ENCODE measurements at places on chromosomes 4 and X.

DNA sequence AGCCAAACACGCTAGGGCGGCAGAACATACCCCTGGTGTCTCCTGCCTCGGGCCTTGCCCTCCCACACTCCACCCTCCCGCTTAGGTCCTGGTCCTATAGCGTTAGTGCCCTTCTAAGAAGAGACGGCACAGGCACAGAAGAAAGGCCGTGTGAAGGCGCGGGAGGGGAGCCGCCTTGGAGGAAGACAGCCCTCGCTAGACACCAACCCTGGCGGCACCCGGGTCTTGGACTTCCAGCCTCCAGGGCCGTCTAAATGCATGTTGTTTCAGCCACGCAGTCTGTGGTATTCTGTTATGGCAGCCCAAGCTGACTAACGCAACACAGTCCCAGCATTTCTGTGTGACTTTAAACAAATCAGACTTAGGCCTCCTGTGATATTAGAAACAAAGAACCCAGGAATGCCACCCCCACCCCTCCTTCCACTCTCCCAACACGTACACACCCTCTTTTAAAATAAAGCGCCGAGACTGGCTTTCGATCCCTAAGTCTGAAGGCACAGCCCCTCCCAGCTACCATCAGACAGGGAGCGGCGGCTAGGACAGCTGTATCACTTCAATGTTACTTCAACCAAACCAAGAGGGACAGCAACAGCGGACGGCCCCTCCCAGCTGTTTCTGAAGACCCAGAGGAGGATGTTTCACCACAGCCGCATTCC, 128.0 kb downstream of the AFAP1 start:
- DNase-seq = no peak

- peak; percentile 13 for DNase-seq
Measured at GRCh38 chr4:147590249-147590920, 26.8 kb upstream of the TMEM184C start.

- no peak for DNase-seq
Measured at GRCh38 chr4:113998079-113998478, 18.6 kb upstream of the ARSJ start.

- no peak for DNase-seq
Measured at GRCh38 chrX:9495496-9495895, 30.6 kb downstream of the TBL1X start.

DNA sequence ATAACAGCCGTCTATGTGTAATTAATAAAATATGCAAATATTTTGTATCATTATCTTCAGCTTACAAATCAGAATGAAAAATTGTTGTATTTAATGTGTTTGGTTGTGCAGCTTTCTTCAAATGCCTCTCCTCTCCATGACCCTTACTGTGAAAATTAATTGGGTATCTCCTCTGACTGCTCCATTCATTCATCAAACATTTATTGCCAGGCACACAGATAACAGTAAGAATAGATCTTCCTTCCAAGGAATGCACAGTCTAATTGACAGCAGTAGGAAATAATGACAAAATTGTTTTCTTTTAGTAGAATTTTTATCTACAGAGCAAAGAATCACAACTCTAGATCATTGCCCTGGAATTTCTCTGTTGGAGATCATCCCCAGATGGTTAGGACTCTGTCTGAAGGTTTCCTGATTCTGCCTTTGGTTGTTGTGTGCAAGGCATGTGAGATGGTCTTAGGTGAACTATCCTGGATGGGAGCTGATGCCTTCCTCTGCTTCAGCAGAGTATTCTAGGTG, 395.0 kb upstream of the FAT1 start:
- no peak for DNase-seq

DNA sequence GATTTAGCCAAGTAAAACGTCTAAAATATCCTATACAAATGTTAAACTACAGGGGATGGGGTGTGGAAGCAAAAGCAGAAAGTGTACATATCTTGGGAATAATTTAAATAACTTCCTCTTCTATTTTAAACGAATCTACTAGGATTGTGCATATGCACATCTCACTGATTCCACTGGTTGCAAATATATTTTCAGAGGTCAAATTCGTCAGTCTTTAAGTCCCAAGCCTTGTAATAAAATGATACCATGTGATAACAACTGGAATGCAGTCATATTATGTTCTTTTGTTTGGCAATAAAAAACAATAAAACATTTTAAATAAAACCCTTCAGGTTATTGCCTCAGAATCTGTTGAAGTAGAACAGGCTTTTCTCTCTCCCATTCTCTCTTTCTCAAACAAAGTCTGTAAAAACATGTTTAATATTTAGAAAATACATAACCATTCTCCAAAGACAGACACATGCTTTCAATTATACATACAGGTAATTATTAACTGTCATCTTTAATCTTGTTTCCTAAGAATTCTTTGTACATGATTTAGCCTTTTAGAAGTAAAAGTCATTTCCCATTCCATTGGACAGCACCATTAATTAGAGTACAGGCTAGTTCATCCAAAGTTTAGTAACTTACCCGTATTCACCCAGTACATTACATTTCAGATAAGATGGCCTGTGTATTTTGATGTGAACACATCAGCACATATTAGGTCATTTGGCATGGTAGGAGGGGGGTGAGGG, 421.1 kb downstream of the PCDH7 start:
- DNase-seq = no peak

GRCh38 chrX:103248553-103248952, 6.4 kb downstream of the TCEAL8 start:
- DNase-seq = peak; percentile 18

Data from inflammatory macrophage treated with lipopolysaccharide for 1 hour (primary cell).